Pons (tissue), 1 donor: ENCODE measurements at places on chromosomes 12 and 14.
A peak's percentile ranks its signal among the peaks of the same experiment; 100 is the strongest.

DNA sequence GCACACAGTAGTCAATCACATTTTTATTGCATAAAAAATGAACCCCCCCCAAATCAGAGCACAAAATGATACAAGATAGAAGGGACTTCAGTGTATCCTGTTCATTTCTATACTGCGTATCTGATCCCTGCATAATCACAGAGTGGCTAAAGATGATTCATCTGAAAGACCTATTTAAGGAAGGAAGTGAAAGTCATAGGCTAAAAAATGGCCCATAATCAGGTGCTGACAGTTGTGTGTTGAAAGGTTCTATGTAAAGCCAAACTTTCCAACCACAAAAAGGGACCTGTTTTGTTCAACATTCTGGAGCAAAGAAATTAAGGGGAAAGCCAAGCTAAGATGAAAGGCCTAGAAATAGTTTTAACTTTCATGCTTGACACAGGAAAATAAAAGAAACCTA is 147.8 kb upstream of the ATP2B1 start:
- DNase-seq = no peak

DNA sequence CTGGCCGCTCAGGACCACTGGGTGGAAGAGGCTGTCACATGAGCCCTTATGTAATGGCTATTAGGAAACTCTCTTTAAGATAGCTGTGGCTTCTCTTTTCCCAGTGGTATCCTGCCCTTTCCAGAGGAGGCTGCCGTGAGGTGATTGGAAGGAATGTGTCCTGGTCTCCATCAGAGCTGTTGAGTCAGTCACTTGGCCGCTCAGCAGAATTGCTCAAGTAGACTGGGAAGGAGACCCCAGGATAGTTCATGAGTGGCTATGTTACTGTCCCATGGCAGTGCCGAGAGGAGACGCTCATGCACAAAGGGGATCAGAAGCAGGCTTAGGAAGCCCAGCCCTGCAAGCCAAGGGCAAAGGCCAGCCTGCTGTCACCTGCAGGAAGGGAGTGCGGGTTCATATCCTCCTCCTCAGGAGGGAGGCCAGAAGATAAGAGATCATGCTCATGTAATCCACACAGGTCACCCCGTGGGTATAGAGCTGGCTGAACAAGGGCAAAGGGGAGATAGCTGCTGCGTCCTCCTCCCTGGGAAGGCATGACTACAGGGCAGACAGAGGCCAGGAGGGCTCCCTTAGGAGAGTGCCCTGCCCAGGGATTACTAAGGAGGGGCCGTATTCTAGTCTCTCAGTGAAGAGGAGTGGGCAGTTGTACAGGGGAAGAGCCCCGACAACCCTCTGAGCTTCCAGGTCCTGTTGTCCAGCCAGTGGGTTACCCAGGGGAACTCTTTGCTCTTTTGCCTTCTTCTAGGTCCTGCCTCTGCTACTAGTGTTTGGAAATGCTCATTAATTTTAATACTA is 137.0 kb upstream of the MAX start:
- DNase-seq = peak; percentile 49

GRCh38 chr14:63453443-63453936 is 89.7 kb downstream of the PPP2R5E start:
- DNase-seq = no peak

DNA sequence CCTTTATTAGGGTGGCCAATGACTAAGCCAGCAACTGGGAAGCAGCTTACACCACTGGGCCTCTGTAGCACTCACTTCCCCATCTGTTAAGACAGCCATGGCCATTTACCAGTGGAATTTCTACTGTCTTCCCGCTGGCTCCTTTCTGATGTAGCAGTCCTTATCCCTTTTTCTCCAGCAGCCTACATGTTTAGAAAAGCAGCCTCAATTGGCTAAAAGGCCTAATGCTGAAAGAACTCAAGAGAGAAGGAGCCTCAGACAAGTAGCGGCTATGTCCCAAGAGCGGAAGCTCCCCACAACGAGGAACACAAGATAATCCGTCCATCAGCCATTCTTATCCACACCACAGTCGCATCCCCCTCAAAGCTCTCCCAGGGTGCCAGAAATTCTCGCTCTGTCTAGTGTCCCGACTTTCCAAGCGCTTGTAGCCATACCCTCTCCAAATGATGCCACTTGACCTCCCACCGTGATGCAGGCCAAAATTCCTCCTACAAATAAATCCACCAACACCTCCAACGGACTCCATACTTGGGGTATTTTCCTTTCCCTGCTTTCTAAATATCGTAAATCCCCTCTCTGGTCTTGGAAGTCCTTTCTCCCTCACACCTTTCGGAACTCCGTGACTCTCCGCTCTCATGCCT is 624 bp downstream of the M6PR start:
- DNase-seq = peak; percentile 45

- DNase-seq = no peak
Observed at GRCh38 chr14:70256601-70257000, 67.8 kb upstream of the SLC8A3 start.

- DNase-seq = no peak
Observed at GRCh38 chr12:119989361-119989730, 310 bp downstream of the BICDL1 start.

DNA sequence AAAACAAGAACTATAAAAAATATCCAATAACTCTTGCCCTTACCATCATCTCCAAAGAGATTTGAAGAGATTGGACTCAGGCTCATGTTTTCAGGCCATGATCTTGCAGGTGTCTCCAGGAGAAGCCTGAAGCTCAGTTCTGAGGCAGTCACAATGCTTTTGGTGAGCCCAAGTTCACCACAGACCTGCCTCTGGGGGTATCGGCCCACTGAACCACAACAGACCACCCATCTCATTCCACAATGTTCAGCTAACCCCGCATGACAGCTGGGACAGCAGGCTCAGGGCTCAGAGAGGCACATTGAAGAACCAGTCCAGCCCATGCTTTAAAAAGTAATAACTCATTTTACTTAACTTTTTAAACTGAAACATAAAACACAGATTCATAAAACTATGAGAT is 28.3 kb upstream of the APOLD1 start:
- DNase-seq = no peak

DNA sequence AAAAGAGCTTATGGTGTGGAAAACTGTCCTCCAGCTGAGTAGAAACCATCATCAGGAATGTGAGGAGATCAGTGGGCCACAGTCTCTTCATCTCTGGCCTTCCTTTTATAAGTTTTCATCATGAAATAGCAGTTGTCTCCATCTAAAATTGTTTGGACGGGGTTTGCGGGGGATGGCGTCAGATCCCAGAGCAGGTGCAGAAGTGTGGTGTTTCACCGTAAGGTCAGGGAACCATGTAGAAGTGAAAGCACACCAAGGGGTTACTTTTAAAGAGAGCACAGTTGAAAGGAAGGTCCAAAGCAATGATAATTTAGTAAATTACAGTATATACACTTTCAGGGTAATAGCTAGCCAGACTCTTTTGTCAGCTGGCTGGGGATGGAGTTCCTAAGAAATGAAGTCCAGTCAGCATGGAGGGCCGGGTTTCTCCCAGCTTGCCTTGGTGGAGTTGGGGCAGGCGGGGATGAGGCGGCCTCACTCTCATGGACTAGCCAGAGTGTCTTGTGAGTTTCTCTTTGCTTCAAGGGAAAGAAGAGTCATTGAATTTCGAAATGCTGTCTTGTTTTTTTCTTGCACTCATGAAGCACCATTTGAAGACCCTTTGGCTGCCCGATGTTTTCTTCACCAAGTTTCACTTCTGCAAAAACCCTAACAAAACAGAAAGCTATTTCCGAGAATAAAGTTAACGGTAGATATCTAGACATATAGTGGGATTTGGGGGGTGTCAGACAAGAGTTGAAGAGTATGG is 100.6 kb downstream of the ETV6 start:
- peak; percentile 73 for DNase-seq

GRCh38 chr14:73788701-73789551 is 62.7 kb upstream of the PTGR2 start:
- DNase-seq = no peak

GRCh38 chr14:99589651-99590530 is 14.1 kb downstream of the CCDC85C start:
- peak; percentile 60 for DNase-seq

GRCh38 chr12:46370380-46370734 is 2.2 kb downstream of the SLC38A2 start:
- DNase-seq = no peak

DNA sequence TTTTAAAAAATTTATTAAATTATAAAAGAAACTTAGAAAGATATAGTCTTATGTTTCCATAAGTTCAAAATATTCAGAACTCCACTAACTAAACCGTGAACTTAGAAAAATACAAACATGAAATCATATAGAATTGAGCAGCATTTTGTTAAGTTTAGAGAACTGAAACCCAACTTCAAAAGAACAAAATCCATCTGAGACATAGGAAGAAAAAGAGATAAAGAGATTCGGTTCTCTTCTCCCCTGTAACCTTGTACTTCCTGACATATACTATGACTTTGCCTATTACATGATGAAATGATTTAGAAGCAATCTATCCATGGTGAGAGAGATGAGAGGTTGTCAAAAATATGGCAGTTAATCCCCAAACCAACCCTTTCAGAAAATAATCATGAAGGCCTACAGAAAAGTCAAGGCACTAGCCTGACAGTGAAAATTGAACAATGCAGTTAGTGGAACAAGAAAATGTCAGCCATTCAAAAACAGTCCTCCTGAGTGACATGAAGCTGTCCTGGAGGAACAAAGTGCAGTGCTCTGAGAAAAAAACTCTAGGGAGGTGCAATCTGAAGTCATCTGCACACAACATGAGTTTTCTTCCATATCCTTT is 44.0 kb downstream of the C12orf50 start:
- no peak for DNase-seq

- no peak for DNase-seq
Observed at GRCh38 chr14:72264716-72265115, 332.5 kb downstream of the RGS6 start.

- DNase-seq = no peak
Observed at GRCh38 chr12:110193196-110193595, 69.0 kb downstream of the IFT81 start.

DNA sequence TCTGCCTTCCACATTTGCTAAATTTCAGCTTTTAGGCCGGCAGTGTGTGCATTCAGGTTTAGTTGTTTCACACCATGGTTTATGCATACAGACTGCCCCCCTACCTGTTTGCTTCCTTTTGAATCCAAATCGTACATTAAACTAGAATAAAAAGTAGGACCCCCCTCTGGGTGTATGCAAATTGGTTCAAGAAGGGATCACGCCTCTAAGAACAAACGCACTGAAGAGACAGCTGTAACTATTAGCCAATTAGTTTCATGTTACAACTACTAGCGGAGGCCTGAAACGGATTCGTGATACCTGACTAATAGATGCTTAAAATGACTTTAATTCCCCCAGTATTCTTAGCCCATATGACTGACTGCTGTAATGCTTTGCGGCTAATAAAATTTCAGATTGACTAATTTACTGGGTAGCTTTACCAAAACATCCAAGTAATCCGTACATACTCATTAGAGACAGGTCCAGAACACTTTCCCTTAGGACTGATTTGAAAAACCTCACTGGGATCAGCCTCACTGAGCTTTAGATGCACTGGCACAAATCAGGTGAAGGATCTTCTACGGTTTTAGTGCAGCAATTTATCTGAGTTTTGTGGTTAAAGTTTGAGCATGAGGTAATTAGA is 411.8 kb downstream of the NPAS3 start:
- DNase-seq = no peak
